T-helper 17 cell (primary cell): ENCODE measurements at places on chromosomes 3 and 15.

DNA sequence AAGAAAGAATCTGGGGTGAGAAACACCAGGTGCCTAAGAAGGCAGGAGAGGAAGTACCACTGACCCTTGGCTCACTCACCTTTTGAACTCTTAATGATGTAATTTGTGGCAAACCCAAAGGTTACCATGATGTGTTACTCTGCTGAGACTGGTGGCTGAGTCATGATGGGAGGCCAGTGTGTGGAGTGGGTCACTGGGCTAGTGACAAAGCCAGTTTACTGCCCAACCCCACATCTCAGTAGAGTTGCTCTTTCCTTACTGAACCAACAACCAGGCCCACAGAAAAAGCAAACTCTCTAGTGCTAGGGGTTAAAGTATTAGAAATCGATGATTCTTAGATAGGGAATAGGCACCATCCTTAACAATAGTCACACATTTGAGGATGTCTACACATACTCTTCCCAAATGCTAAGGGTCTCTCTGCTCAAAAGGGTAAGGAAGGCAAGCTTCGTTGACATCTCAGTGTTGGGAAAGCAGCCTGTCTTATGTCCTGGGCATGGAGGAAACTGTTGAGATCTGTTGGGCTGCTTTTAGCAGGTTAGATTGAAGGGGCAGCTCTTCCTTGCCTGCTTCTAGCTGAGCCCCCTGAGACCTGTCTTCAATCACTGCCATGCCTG is 3.1 kb downstream of the RBP2 start:
- DNase-seq, result no peak

- no peak for DNase-seq
Observed at GRCh38 chr15:60713119-60714084, 234.5 kb upstream of the ICE2 start.

- no peak for DNase-seq
Observed at GRCh38 chr15:81088470-81089013, 45.5 kb upstream of the CFAP161 start.

GRCh38 chr3:142225885-142226215 is 465 bp upstream of the GK5 start:
- no peak for DNase-seq

GRCh38 chr3:52568069-52568468 is 31.7 kb downstream of the UQCC5 start:
- DNase-seq, result no peak

DNA sequence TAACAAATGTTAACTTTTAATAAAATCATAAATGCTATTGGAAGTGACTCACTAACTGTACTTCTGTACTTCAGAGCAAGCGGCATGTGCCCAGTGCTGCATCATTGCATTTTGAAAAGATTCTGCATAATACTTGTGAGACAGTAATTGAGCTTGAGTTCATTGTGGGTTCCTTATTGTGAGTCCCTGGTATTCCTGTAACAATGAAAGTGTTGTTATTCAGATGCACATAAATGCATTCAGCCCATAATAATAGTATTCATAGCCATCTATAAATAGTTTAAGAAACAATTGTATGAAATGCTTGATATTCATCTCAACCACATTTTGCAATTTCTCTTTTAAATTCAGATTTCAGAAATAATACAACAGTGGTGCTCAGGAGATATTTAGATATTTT is 976.4 kb downstream of the CADM2 start:
- DNase-seq, result no peak

- no peak for DNase-seq
Observed at GRCh38 chr3:139130390-139131140, 85.9 kb upstream of the PRR23C start.

- no peak for DNase-seq
Observed at GRCh38 chr3:127711896-127712295, 39.1 kb downstream of the ABTB1 start.

GRCh38 chr15:84823282-84823878 is 6.2 kb downstream of the ALPK3 start:
- no peak for DNase-seq
